ENCODE measurements at places on chromosomes 2 and 18.
A peak's percentile ranks its signal among the peaks of the same experiment; 100 is the strongest.

DNA sequence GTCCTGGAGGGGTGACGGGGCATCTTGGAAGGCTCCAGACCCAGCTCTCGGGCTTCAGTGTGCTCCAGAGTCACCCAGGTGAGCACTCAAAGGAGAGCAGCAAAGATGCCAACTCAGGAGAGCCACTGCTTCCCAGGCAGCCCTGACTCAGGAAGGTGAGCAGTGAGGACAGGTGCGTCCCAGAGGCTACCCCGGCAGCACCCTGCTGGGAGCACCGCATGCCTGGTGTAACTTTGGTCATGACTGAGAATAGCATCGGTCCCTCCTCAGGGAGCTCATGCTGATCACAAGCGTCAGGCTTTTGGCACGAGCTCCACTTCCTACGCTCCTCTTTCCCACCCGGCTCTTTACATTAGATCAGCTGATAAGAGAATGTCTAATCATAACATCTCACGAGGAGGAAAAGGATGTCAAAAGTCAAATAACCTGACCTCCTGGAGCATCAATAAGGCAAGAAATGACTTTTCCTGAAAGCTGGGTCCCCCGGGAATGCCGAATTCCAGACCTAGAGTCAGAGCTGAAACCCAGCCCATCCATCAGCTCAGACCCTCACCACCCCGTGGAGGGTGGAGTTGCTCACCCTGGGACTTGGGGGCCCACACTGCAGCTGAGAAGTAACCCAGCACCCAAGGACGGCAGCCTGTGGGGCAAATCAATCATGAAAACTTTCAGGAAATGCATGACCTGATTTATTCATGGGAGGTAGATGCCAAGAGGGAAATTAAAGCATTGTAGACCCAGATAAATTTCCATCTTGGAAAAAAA is 248.8 kb downstream of the ACKR3 start:
- no peak for DNase-seq

DNA sequence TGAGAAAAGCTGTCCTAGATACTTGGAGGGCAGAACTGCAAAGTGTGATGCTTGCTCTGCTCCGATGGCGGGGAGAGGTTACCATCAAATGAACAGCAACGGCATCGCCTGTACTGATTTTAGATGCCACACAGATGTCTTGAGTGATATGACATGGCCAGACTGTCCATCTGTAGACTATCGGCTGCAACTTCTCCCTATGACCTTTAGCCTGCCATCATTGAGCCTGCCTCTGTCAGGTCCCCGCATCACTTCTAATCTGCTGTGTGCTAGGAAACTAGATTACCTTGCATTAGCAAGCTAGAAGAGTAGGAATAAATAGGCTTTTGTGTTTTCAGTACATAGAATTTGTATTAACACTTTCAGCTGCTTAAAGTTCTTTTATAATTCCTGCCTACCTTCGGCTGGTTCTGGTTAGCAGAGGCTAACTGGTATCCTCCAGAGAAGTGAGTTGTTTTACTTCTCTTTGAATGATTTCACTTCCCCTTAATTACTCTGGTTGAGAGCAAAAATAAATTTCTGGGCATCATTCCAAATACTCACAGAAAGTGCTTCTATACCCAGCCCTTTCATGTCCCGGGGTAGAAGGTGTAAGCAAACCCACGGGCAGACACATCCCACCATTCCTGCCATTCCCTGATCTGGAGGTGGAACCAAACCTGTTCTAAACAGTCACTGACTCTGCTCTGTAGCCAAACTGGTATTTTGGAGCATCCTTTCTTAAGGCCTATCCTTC is 24.0 kb downstream of the GAREM2 start:
- no peak for DNase-seq

GRCh38 chr18:30288662-30289414 is 753.7 kb downstream of the DSC3 start:
- no peak for DNase-seq

GRCh38 chr18:24486684-24487083 is 26.2 kb downstream of the HRH4 start:
- DNase-seq = no peak

DNA sequence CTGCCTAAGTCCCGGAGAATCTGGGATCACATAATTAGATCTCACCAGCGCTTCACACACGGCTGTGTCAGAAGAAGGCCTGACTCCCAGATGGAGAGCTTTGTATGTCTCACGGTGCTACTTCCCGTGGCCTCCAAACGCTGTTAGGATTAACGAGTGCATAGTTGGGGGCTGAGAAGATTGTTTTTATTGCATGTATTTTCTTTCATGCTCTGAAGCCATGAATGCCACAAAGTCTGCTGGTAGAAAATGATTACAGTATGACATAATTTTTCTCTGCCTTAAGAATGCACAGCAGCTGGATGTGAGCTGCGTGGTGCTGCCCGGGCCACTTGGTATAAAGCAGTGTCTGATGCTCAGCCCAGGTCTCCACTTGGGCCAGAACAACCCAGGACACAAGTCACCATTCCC is 166.5 kb downstream of the SEPTIN10 start:
- DNase-seq = peak; percentile 72

- DNase-seq = no peak
These were observed 59.5 kb downstream of the MFSD6 start for GRCh38 chr2:190467575-190468083.

GRCh38 chr2:128742467-128742866 is 423.8 kb upstream of the HS6ST1 start:
- DNase-seq = no peak

DNA sequence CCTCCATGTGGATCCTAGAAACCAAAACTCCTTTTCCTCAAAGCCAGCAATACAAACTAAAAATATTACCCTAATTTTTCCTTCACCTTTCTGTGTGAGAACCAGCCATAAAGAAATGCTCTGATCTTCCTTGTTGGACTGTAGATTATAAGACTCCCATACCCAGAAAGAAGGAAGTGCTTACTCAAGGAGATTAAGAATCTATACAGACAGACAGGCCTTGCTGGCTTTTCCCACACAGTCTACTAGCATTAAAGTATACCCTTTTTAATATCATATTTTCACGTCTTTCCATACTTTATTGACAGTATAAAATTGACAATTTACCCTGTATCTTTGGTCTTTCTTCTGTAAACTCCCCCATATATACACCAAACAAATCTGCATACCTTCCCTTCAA is 139.0 kb downstream of the GULP1 start:
- DNase-seq = no peak

- no peak for DNase-seq
These were observed 14.2 kb upstream of the PRELID3A start for GRCh38 chr18:12393510-12393909.

GRCh38 chr18:34695310-34695709 is 14.8 kb upstream of the DTNA start:
- DNase-seq = no peak

DNA sequence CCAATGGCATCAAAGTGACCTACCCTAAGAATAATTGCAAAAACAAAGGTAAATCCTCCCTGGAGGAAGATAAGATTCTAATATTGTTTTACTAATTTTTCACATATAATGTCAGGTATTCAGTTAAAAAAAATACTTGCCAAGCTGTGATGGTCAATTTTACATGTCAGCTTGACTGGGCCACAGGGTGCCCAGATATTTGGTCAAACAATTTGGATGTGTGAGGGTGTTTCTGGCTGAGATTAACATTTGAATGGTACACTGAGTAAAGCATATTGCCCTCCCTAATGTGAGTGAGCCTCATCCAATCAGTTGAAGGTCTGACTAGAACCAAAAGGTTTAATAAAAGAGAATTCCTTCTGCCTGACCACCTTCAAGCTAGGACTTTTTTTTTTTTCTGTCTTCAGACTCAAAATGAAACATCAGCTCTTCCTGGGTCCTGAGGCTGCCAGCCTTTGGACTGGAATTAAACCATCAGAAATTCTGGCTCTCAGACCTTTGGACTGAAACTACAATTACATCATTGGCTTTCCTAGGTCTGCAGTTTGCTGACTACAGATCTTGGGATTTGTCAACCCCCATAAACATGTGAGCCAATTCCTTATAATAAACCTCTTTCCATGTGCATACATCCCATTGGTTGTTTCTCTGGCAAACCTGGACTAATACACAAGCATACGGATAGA is 65.4 kb downstream of the LDAH start:
- no peak for DNase-seq

DNA sequence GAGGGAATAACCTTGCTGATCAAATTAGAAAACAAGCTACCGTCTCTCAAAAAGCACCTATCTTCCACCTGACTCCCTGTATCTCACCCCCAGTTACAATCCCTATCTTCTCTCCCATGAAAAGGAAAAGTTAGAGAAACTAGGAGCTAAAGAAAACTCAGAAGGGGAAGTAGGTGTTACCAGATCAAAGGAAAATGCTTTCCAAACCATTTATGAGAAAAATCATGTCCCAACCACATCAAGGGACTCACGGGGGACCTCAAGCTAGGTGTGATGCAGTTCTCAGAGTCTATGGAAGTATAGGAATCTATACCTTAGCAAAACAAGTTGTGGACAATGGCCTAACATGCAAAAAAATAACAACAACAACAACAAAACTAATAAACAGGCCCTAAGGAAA is 135.5 kb upstream of the RMP24 start:
- no peak for DNase-seq

DNA sequence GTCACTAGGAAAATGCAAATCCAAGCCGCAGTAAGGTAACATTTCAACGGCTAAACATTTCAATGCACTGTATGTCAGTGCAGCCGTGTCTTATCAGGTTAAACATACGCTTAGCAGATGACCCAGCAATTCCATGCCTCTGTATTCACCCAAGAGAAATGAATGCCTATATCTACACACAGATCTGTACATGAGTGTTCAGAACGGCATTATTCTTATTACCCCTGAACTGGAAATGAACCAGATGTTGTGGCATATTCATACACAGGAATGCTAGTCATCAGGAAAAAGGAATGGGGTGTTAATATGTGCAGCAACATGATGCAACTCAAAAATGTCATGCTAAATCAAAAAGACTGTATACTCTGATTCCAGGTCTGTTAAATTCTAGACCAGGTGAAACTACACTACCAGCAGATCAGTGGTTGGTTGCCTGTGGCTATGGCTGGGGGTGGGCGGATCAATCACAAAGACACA is 80.4 kb upstream of the RPL31 start:
- no peak for DNase-seq

DNA sequence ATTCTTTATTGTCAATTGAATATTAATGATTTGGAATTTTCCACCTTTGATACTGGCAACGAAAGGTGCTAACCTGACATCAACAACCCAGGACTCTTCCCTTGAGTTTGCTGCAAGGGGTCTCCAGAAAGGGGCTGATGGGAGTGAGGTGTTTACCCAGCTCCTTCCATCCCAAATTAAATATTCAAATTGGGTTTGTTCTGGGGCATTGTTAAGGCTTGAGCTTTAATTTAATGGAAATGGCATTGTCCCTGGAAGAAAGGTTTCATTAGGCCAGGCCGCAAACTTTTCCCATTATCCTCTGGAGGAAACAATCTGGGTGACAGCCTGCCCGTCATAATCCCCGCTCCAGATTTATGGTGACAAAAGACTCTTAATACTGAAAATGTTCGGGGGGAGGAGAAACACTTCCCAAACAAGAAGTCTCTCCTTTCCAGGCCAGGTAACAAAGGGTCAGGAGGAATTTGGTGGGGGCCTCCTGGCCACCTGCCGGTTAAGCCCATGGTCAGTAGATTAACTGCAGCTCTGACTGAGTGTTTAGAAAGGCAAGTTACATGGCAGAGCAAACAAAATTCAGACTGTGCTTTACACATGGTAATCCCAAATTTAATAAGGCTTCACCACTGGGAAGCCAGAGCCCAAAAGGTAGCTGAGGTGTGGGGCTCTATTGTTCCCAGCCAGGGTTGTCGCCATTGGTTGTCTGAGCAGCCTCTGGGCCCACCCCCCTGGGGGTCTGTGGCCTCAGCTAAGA is 151.4 kb upstream of the SIX3 start:
- DNase-seq = peak; percentile 93

- DNase-seq = no peak
These were observed 7.0 kb downstream of the ADRA2B start for GRCh38 chr2:96109361-96109680.

- no peak for DNase-seq
These were observed 33.9 kb downstream of the COX7A2L start for GRCh38 chr2:42327125-42327524.

GRCh38 chr18:27361477-27361876 is 176.4 kb upstream of the CHST9 start:
- DNase-seq = no peak

- peak; percentile 27 for DNase-seq
These were observed 91.9 kb downstream of the PPP1R1C start for GRCh38 chr2:182077448-182078142.

DNA sequence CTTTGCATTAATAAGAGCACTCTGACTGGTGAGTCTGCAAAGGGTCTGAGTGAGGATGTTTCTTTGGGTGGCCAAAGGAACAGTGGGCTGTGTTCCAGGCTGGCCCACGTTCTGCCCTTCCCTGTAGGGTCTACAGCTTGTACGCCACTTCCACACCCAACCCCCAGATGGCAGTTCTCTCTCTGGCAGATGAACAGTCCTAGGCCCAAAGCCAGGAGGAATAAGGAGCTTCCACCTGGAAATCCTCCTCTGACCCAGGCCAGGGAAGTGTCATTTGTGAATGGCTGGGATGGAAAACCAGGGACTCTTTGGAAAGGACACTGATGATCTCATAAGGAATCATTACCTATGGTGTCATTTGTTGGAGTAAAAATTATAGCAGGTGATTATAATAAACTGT is 6.6 kb downstream of the OTOF start:
- peak; percentile 81 for DNase-seq

GRCh38 chr2:6978991-6979390 is 61.8 kb downstream of the RNF144A start:
- no peak for DNase-seq

- DNase-seq = no peak
These were observed 37.3 kb upstream of the ACAA2 start for GRCh38 chr18:49850636-49851035.

- DNase-seq = no peak
These were observed 213.5 kb upstream of the ACVR2A start for GRCh38 chr2:147631294-147631693.
